Ammon's horn (tissue), 1 donor: ENCODE measurements at places on chromosomes 5 and 9.

- DNase-seq, result no peak
Measured at GRCh38 chr9:113875459-113876150, 504 bp upstream of the ZNF618 start.

GRCh38 chr9:72551306-72551705, 29.9 kb downstream of the TMC1 start:
- DNase-seq, result no peak

- DNase-seq, result no peak
Measured at GRCh38 chr5:174082286-174082685, 36.8 kb downstream of the NSG2 start.

- no peak for DNase-seq
Measured at GRCh38 chr5:176714067-176714466, 66.8 kb downstream of the TSPAN17 start.

DNA sequence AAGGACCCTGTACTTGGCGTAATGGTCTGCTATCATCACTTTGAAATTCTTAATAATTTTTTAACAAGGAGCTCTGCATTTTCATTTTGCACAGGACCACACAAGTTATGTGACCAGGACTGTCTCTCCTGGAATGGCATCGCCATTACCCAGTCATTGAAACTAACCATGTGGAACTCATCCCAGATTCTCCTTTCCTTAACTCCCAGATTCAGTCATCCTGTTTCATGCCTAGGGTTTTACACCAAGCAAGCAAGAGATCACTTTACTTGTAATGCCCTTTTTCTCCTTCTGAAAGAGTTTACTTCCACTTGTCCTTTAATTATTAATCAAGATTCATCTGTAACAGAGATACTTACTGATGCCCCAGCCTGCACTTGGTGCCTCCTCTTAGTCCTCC, 12.0 kb downstream of the FRMD3 start:
- no peak for DNase-seq

- DNase-seq, result no peak
Measured at GRCh38 chr5:66621146-66621545, 25.0 kb downstream of the MAST4 start.

DNA sequence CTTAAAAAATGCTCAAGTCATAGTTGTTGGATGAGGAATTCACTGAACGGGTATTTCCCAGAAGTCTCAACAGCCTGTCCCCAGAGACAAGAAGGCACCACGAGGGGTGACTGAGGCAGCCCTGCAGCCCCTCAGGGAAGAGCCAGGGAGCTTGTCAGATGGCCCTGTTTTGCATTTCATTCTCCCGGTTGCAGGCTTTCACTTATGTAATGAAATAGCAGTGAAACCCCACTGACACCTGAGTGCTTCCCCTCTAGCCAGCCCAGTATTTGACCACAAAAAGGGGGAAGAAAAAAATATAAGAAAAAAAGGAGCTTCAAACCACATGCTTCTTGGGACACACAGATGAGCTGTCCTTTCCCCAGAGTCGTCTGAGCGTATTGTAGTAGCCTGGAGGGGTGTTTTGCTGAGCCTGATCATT, 75.3 kb upstream of the IL12B start:
- no peak for DNase-seq

DNA sequence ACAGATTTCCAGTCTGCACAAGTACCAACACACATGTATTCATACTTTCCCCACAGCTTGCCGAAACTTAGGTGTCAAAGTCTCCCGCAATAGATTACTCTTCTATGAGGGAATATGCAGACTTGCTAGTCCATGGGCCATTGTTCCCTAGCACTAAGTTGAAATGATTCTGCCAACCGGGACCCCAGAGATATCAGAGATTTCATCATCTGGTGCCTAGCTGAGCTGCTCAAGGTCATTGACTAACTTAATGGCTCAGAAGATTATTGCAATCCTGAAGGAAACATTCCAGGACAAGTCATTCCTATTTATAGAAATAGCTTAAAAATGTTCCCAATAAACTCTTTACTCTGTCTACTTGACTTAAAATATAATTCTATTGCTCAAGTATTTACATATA, 202.6 kb downstream of the PIK3R1 start:
- DNase-seq, result no peak

DNA sequence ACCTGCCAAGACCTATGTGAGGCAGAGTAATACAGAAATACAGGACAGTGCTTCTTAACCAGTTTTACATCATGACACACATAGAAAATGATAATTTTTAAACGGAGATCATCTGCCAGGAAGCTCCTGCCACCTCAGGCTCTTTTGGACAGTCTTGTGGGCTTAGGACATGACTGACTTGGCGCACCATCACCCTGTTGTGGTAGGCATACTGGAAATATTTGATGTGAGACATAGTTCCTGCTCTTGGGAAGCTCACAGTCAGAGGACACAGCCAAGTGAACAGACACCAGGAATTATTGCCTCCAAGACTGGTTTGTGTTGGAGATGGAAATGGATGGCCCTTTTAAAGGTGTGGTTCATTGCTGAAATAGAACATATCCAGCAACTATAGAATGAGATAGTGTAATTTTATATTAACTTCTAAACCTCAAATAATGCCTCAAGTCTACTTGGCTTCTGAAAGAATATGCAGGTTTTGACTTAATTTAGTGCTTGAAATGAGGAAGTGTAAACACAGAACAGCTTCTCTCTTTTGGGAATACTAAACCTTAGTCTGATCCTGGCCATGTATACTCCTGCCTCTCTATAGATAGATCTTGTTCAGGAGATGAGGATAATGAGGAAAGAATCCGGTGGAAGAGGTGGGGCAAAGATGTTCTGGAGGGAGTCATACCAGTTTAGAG, 19.7 kb downstream of the CPEB4 start:
- peak; percentile 39 for DNase-seq

- no peak for DNase-seq
Measured at GRCh38 chr5:142749321-142749720, 20.9 kb upstream of the ARHGAP26 start.

DNA sequence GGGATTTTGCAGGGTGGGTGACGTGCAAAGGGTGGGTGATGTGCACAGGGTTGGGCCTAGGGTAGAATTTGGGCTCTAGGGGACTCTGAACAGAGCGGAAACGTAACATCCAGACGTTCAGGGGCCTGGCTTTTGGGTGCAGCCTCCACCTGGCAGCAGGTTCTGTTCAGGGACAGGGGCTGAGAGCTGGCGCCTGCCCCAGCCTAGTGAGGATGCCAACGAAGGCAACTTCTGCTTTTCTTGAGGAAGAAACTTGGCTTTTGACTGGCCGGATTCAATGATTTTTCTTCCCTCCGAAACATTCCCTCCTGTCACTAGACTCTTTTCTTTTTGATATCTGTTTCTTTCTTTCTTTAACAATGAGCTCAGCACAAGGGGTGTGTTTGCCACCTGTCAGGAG, 38.6 kb upstream of the SLC6A19 start:
- DNase-seq, result no peak

GRCh38 chr5:75340714-75341478, 3.9 kb downstream of the HMGCR start:
- DNase-seq, result no peak

GRCh38 chr9:37801959-37802711, 1.5 kb downstream of the DCAF10 start:
- DNase-seq, result no peak

GRCh38 chr9:79685577-79685976, 113.8 kb downstream of the TLE4 start:
- no peak for DNase-seq

DNA sequence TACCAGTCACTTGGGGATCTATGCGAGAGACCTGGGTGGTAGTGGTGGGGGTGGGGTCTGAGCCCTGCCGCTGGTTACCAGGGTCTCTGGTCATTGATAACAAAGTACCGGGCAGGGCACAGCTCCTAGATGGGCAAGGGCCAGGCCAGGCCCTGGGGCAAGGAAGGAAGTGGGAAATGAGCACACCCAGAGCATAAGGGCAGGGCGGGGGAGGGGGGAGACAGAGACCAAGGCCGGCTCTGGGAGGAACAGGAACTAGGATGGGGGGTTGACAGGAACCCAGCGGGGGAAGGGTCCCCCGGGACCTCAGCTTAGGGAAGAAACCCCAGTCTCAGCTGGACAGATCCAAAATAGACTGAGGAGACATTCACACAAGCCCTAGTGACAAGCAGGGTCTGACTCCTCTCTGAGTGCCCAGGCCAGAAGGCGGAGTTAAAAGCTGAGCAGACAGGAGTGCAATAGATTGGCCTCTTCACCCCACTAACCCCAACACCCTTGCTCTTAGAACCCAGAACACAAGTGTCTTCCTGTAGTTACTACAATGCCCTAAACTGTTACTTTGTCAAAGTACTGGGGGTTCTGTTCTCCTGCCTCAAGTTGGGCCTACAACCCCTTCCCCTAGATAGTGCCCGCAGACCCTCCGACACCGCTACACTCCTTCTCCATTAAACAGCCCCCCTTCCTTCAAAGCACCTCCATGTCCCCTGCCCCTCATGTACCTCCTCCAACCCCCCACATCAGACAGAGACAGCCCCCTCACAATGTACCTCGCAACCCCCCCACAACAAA, 628 bp downstream of the ATOSB start:
- peak; percentile 67 for DNase-seq

DNA sequence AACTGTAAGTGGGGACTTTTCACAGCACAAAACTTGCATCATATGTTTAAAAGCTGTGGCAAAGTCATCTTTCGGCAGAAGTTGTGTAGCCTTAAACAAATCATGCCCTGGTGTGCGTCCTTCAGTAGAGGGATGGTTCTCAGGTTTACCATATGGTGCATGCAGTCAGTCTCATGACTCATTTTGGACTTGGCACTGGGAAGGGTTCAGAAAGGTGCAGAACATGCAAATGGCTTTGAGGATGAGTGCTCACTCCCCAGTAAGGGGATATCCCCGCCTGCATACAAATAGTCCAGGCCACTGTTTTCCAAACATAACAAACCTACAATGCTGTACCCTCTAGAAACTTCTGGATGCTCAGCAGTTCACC, 260.3 kb downstream of the NDUFS4 start:
- no peak for DNase-seq

- no peak for DNase-seq
Measured at GRCh38 chr5:109996246-109996645, 306.5 kb downstream of the MAN2A1 start.

- no peak for DNase-seq
Measured at GRCh38 chr9:129958796-129959195, 84.2 kb downstream of the FNBP1 start.

GRCh38 chr9:123478160-123478559, 122.2 kb downstream of the CRB2 start:
- no peak for DNase-seq

DNA sequence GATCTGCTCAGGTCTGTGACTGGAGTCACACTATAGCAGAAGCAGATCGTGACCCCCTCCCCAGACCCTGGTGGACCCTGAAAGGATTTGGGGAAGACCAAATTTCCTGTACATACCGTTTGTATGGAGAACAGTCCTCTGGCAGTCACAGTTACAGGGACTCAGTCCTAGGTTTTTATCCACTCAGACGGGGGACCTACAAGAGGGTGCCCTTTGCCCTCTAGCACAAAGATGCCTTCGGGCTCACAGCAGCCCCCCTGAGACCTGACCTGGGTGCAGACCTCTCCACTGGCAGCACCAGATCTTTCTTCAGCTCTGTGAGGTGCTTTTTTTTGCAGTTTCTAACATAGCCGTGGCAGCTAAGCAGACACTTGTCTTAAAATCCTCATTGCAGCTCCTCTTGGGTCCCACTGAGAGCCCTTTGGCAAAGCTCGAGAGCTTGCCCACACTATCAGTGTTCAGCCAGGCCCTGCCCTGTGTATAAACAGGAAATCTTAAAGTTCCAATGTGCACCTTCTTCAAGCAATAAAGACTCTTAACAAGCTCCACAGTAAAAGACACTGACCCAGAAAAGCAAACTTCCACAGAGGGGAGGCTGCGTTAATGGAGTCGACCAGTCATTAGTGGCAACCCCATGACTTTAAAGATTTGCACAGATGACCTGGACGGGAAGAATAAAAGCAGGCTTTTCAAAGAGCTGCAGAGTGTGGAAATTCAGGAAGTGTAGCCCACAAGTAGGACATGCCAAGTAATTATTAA, 71.8 kb upstream of the LHFPL2 start:
- DNase-seq, result no peak

DNA sequence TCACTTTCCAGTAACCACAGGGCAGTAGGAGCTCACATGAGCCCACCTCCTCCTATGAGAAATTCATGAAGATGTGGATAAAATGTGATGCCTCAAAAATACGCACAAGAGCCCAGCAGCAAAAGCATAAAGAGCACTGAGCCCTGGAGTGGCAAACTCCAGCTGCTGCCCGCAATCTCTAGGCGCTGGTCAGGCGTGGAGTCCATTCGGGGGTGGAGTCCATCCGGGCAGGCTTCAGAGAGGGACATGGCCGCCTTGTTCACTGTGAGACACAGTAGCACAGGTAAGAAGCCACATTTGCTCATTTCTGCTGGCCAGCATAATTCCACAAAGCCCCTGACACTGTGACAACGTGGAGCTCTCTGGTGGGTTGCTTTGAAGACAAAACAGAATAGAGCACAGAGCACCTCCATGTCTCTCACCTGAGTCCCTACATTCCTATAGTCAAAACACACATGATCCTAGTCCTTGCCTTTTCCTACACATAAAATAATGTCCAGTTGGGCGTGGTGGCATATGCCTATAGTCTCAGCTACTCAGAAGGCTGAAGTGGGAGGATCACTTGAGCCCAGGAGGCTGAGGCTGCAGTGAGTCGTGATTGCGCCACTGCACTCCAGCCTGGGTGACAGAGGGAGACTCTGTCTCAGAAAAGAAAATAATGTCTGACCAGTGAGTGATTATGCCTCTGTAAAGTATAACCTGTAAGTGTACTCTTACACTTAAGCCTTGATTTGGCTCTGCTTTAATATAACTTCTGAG, 365.2 kb downstream of the GADD45G start:
- no peak for DNase-seq

DNA sequence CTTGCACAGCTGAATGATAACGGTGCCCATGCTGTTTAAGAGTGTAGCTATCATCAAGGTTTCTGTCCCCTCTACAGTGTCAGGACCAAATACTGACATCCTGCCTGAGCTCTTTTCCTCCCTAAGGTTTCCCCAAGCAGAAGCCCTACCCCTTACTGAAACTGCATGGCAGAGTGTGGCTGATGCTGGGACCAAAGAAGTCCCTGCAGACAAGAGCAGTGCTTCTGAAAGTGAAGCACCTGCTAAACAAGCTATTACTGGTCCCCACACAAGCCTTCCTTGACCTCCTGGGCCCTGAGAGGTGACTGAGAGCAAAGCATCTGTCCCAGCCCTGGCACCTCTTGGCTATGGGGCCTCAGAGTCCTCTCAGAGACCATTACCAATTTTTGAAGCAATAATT, 56.1 kb downstream of the CFAP90 start:
- DNase-seq, result no peak

GRCh38 chr9:134065612-134066419, 2.0 kb downstream of the BRD3 start:
- DNase-seq, result peak; percentile 52

- DNase-seq, result peak; percentile 88
Measured at GRCh38 chr9:35114113-35114839, 1.4 kb downstream of the ATOSB start.
